ENCODE measurements at places on chromosomes 5 and 9.

DNA sequence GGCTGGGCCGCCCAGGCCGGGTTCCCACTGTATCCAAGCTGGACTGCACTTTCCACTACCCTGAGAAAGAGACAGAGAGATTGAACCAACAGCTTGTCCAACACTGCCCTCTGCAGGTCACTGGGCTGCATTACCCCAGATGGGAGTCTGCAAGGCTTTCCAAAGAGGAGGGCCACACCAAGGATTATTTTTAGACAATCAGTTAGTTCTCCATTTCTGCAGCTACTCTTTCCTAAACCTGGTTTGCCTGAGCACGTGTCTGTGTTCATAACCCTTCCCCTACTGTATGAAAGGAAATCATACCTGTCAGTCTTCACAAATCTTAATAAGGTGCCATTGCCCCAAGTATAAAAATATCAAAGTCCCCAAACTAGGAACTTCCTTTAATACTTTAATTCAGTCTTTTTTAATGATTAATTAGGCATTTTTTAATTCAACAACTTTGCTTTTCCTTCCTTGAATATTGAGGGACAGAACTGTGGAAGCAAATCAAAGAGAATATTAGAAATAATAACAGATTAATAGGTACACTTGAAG lies 13.4 kb upstream of the FGF1 start:
- DNase-seq, result peak; percentile 85

DNA sequence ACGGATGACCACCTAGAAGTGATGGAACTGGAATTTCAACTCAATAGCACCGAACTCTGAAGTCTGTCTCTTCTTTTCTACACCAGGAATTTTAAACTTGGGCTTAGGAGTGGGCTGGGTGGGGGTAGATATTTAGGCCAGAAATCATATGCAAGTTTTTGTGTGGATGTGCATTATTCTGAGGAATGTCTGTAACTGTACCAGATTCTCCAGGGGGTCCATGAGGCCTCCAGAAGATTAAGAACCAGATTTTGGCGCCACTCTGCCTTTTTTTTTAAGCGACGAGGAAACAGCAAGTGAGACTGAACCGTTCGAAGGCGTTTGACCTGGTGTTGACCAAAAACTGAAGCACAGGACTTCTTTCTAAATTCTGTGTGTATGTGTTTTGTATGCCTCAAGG lies 88.8 kb upstream of the TTC23L start:
- no peak for DNase-seq

DNA sequence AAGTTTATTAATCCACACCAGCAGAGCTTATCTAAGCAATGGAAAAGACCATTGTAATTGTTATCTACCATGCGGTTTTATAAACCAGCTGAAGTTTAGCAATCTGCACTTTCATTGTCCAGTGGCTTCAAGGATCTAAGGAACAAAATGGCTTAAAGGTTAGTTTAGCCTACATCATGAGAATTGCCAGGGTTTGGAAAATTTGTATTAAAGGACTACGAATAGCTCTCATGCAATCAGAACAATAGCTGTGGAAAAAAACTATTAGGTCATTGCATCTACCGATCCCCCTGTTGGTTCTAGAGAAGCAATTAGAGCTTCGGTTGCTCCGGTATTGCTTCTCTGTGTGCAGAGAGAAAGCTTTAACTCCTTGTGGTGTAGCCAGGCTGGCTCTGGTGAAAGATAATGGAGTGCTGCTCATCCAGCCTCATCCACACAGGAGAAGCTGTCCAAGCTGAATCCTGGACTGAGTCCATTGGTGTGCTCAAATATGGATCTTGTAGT lies 86.3 kb upstream of the SLC12A2 start:
- no peak for DNase-seq

DNA sequence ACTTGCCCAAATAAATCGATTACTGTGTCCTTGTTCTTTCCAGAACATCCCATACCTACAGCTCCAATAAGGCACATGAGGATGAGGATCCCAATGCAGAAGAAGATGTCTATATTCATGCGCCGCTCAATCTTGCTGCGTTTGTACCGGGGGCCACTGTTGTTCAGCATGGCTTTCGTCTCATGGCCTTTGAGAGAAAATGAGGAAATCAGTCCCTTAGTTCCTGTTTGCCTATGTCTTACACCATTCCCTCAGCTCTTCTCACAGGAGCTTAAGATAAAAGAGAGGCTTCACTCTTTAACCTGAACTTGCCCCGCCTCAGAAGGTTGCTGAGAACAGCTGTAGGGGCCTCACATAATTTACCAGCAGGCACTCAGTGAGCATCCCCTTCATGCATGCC lies 211.6 kb downstream of the ATP10B start:
- DNase-seq, result no peak

DNA sequence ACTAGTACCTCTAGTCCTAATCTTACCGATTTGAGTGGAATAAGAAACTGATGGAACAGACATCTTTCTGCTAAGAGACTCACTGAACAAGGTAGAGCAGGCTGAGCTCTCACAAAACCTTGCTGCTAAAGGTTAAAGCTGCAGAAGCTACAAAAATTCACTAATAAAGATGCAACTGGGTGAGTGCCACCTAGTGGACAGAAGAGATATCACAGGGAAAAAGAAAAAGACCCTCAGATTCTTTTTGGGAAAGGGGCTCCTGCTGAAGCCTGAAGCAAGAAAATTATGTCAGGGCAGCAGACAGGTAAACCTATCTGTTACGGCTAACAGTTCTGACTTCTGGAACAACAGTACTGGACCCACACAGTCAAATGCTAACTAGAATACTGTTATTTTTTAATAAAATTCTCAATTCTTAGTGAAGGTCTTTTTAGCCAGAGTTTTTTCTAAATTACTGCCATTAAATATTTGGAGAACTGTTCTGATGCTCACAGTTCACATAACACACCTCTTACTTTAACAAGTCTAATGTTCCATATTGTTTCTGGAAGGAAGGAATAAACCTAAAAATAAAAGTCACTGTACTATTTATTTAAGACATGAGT lies 51.2 kb downstream of the DIAPH1 start:
- DNase-seq, result no peak

- no peak for DNase-seq
Measured at GRCh38 chr9:91074866-91075265, 273.2 kb downstream of the SYK start.

DNA sequence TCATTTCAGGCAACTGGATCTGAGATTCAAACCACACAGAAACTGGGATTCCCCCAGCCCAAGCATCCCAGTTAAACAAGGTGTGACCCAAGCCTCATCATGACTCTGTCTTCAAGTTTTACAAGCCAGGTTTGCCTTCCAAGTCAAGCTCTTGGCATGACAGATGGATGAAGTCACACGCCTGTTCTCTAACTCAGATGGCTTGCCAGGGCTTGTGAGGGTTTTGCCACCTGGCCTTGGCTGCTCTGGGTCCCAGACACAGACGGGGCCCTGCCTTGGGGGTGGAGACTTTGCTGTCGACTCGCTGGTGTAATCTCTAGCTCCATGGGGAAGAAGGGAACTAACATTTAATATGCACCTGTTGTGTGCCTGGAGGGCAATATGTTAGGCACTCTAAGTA lies 95.8 kb upstream of the RARS1 start:
- no peak for DNase-seq

GRCh38 chr5:14706615-14707021 lies 42.1 kb downstream of the OTULIN start:
- DNase-seq, result no peak

GRCh38 chr5:5398071-5398470 lies 24.4 kb upstream of the ICE1 start:
- DNase-seq, result no peak

- DNase-seq, result no peak
Measured at GRCh38 chr5:90598293-90598692, 39.7 kb downstream of the ADGRV1 start.

DNA sequence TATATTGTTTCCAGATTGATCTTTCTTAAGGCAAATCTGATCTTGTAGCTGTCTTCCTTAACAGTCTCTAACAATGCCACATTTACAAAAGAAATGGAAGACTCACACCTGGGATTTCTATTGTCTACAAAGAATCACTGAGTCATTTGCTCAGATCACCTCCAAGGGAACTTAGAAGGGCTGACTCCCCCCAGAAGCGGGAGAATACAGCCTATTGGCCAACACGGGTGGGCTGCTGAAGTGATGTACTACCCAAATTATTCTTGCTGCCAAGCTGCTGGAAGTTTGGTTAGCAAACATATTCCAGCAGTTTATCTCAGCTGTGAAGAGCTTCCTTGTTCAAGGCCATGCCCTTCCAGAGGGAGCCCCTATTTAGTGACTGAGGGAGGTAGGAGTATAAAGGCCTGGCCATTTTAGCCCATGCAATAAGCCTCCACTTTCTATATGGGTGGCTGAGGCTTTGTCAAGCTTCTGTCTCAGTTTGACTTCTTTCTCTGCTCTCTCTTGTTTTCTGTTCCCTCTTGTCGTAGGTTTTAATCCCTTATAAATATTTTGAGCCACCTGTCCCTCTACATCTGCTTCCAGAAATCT lies 379.4 kb downstream of the PRR16 start:
- no peak for DNase-seq

GRCh38 chr9:97312556-97312955 lies 5.1 kb downstream of the CCDC180 start:
- no peak for DNase-seq

DNA sequence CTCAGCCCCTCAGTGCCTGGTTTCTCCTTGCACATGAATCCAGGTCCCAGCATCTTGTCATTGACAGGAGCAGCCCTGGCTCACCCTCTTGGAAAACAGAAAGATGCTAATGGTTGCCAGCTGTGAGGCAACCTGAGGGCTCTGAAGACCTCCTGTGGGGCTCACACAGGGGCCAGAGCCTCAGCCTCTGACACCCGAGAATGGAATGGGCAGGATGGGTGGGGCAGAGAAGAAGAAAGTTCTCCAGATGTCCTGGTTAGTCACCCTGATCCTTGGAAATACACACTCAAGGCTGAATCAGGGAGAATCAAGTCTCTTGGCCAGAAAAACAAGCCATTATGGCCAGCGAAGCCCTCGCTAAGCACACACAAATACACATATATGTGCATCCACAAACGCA lies 32.3 kb upstream of the SPATA31E1 start:
- no peak for DNase-seq

GRCh38 chr9:14992081-14992480 lies 81.9 kb upstream of the FREM1 start:
- no peak for DNase-seq

- no peak for DNase-seq
Measured at GRCh38 chr9:22913026-22913425, 466.4 kb downstream of the DMRTA1 start.

DNA sequence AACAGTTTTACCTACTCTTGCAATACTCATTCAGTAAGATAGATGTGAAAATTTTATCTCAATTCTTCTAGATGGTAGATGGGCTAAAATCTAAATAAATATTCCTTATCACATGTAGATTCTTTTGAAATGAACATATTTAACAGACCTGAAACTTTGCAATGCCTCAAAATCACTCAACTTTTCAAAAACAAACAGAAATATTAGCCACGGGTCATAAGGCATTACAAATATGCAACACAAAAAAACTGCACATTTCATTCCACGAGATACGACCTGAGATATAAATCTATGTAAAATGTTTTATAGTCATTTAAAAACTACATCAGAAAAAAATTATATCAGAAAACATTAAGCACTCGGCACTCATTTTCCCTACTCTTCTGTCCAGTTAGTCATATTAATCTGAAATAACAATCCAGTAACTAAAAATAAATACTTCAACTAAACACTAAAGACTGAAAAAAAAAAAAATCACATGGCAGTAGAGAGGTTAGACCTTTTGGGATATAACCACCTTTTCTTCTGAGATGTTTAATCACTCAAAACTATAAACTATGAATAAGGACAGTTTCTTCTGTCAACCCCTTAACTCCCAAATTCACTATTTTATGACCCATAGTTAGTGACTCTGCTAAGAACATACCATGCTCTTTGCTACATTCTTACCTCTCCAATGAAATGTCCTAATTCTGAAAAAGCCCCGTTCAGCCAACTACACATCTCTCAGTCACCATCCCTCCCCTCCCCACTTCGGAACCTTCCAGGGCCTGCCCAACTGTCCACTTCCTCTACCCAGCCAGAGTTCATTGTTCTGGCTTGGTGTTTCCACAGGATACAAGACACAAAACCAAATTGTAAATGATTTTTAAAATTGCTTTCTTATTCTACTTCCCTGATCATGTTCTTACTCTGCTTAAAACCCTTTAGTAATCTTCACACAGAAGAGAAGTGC lies 6.4 kb downstream of the HOMER1 start:
- DNase-seq, result no peak

GRCh38 chr9:18545636-18546360 lies 71.8 kb downstream of the ADAMTSL1 start:
- no peak for DNase-seq

GRCh38 chr9:81074221-81074620 lies 615.1 kb downstream of the TLE1 start:
- DNase-seq, result no peak

DNA sequence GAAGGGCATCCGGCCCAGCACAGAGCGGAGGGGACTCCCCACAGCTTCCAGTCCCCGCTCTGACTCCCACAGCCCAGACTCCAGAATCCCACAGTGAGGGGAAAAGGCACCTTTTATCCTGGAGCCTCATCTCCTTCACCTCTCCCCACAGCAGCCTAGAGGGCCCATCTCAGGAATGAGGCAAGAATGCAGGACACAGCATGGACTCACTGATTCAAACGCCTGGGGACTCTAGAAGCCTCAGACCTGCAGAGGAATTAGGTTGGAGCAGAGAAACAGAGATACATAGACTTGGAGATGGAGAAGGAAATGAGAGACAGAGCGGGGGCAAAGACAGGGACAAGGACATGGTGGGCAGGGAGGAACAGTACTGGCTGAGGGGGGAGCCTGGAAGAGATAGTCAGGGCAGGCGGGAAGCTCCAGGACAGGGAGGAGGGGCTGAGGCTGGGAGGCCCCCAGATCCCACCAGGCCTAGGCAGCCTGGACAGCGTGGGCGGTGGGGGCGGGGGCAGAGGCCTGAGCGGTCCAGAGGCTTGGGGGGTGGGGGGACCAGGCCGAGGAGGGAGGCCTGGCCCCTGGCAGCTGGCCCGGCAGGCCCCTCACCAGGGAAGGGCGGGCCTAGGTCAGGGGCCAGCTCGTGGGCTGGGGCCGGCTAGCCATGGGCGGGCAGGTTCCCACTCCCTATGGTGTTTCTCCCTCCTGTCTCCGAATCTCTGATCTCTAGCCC lies 15.8 kb downstream of the CNTFR start:
- no peak for DNase-seq

DNA sequence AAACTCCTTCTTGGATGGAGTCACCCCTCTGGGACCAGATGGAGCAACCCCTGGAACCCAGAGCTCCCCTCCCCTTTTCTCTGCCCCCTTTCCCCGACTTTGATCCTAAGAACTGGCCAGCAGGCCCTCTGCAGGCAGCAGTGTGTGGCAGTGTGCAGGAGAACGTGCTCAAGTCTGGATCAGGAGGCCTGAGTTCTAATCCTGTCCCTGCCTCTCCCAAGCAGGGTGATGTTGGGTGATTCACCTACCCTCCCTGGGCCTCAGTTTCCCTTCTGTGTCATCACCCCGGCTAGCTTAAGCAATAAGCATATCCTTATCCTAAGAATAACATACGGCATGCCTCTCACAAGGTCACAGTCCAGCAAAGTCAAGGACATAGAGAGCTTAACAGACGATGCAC lies 67.6 kb downstream of the C9orf50 start:
- DNase-seq, result no peak

- DNase-seq, result no peak
Measured at GRCh38 chr5:124237206-124237695, 509.2 kb downstream of the ZNF608 start.
